ENCODE measurements at places on chromosomes 7 and 10.

GRCh38 chr10:22183771-22184461 is 33.9 kb downstream of the EBLN1 start:
- DNase-seq = no peak

DNA sequence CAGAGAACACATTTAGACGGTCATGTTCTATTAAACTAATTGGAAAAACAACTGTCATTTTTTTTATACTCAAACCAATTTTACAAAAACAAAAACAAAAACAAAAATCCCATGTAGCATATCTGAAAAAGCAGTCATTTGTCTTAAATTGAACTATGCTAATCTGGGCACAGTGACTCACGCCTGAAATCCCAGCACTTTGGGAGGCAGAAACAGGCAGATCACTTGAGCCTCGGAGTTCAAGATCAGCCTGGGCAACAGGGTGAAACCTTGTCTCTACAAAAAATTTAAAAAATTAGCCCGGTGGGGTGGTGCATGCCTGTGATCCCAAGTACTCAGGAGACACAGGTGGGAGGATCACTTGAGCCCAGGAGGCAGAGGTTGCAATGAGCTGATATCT is 253.4 kb downstream of the DOCK4 start:
- DNase-seq = no peak

GRCh38 chr7:108340856-108341411 is 115.3 kb downstream of the NRCAM start:
- no peak for DNase-seq

GRCh38 chr10:4242561-4243035 is 457.6 kb upstream of the KLF6 start:
- peak; percentile 38 for DNase-seq

DNA sequence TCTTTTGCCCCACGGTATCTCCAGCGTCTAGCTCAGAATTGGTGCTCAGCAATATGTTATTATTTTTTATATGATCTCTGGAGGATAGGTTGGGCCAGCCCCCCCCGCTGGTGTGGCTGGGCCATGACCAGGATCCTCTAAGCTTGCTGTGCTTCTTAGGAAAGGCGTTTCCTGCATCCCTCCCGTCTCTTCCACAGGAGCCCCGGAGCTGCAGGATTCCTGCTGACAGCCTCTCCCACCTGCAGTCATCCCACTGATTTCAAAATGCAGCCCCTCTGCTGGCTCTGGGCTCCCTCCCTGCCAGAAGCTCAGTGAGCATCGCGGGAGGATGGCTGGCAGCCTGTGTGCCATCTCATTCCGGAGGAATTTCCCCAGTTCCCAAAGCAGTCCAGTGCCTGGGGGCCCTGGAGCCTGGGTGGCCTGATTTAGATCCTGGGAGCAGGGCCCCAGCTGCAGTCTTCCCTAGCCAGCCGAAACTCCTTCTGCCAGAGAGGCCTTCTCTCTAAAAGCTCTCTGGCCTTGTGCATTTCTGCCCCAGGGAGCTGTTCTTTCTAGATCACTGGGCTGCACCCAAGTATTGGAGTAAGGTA is 21.8 kb upstream of the GOLGA7B start:
- peak; percentile 30 for DNase-seq

DNA sequence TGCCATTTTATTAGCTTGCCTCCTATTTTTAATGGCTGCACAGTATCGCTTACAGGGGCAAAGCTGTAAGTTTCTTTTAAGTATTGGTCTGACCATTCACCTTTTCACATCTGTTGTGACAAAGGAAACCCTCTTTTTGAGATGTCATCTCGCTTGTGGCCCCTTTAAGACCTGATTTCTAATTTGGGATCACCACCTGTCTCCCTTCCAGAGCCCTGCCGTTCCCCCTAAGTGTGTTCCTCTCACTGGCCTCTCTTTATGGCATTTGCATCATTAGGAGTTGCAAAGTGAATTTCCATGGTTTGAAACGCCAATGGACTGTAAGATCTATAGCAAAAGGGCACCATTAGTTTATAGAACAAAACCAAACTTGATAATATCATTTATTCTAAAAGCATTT is 1.4 kb downstream of the EPDR1 start:
- DNase-seq = no peak

GRCh38 chr10:77158666-77159065 is 478.9 kb downstream of the KCNMA1 start:
- no peak for DNase-seq

GRCh38 chr7:95690367-95690947 is 81.9 kb upstream of the DYNC1I1 start:
- peak; percentile 26 for DNase-seq

GRCh38 chr7:93228302-93228701 is 2.0 kb upstream of the HEPACAM2 start:
- peak; percentile 60 for DNase-seq

DNA sequence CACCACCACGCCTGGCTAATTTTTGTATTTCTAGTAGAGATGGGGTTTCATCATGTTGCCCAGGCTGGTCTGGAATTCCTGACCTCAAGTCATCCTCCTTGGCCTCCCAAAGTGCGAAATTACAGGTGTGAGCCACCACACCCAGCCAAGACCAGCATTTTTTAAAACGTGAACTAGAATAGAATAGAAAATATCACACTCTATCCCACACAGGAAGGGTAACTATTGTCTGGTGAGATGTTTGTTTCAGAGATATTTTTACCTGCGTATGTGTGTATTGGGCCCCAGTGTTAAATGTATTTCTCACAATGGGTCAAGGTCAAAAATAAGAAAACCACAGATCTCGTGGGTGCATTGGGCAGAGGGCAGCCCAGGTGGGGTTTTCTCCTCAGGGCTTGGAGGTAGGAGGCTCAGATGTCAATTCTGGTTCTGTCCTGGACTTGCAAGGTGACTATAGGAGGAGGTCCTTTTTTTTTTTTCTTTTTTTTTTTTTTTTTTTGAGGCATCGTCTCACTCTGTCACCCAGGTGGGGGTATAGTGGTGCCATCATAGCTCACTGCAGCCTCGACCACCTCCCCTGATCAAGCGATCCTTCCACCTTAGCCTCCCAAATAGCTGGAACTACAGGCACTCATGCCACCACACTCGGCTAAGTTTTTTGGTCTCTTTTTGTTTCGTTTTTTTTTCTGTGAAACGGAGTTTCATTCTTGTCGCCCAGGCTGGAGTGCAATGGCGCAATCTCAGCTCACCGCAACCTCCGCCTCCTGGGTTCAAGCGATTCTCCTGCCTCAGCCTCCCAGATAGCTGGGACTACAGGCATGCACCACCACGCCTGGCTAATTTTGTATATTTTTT is 19.0 kb downstream of the SH2B2 start:
- DNase-seq = no peak

- DNase-seq = no peak
Measured at GRCh38 chr7:135687466-135687865, 25.2 kb downstream of the STMP1 start.

DNA sequence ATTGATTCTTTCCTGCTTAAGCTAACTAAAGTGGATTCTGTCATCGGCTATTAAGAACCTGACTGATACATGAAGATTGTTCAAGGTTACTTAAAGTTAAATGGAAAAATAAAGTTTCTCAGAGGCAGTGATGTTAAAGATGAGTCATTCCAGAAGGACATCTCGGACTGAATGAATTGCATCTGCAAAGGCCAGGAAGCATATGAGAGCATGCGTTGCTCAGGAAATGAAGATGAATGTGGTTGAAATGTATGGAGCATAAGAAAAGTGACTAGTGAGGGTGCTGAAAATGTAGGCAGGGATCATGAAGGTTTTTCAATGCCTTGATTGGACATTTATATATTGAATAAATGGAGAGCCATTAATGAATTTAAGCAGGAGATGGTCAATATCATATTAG is 133.9 kb upstream of the GHITM start:
- DNase-seq = no peak

- peak; percentile 53 for DNase-seq
Measured at GRCh38 chr10:8054244-8054493, 319 bp upstream of the GATA3 start.

DNA sequence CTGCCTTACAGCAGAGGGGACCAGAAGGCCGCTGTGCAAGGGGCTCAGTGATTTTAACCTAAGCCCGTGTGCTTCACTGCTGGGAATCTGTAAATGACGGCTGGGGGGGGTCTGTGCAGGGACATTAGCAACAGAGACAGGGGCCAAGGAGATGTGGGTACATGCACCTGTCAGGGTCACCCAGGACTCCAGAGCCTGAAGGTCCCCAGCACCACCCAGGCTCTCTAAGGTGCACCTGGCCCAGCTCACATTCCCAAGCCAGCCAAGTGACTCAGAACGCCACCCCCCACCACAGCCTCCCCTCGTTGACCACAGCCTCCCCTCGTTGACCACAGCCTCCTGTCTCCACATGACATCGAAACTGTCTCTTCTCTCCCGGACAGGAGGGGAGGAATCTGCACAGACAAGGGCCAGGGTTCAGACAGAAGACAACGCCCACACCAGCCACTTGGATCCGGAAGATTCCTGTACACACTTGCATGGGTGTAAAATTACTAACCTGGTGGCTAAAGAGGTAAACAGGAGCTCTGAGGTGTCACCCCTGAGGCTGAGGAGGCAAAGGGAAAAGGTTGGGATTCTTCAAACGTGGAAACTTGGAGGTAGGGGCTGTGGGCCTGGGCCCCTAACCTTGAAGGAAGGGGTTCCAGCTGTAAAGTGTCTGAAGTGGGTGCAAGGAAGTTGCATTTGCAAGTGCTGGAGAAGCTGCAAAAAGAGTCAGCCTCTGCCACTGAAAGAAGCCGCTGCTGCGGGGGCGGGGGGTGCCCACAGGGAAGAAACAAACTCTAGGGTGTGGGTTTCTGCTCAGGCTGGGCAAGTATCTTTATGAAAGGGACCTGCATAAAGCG is 27.0 kb downstream of the CALML3 start:
- DNase-seq = no peak

DNA sequence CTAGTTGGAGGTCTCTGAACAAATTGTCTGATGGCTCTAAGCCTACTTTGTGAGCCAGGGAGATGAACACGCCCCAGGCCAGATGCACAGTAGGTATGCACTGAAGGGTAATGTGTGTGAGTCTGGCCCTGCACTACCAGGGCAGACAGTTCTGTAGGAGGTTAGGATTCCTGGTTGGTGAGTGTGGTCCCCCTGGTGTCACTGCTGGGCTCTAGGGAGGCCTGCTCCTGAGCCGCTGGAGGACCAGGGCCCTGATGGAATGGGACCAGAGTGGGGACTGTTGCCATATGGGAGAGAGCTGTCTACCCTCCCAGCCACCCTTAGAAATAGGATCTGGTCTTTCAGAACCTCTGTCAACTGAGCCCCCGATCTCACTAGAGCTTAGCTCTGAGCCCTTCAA is 42.0 kb downstream of the CDH23 start:
- no peak for DNase-seq

GRCh38 chr10:44969854-44970253 is 8.8 kb downstream of the DEPP1 start:
- no peak for DNase-seq
